ENCODE measurements at places on chromosomes 16 and 17.

DNA sequence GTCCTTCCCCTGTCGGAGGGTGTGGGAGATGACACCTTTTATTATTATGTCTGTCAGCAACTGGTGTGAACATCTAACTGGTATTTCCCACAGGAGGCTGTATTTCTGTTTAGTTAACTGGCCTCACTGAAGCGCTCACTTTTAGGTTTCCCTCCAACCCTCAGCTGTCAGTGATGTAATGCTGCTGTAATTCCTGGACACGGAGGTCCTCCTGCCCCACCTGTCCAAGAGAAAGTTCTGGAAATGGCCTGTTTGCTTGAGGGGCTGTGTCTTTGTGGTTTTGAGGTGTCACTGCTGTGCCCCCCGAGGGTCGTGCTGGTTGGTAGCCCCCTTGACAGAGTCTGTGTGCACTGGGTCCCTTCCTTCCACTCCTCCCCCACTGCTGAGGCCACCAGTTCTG is 11.5 kb downstream of the KCNJ12 start:
- DNase-seq, result no peak

DNA sequence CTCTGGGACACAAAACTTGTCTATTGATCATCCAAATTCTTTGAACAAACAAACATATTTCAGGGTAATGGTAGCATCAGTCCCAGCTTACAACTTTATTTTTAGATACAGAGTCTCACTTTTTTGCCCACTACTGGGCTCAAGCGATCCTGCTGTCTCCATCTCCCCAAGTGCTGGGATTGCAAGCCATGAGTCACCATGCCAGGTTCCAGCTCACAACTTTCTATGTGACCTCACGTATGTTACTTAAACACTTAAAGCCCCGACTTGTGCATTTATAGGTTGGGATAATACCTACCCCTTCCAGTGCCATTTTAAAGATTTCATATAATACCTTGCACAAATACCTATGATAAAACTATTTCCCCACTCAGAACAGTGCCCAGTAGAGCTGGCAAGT is 42.0 kb upstream of the KSR1 start:
- no peak for DNase-seq

DNA sequence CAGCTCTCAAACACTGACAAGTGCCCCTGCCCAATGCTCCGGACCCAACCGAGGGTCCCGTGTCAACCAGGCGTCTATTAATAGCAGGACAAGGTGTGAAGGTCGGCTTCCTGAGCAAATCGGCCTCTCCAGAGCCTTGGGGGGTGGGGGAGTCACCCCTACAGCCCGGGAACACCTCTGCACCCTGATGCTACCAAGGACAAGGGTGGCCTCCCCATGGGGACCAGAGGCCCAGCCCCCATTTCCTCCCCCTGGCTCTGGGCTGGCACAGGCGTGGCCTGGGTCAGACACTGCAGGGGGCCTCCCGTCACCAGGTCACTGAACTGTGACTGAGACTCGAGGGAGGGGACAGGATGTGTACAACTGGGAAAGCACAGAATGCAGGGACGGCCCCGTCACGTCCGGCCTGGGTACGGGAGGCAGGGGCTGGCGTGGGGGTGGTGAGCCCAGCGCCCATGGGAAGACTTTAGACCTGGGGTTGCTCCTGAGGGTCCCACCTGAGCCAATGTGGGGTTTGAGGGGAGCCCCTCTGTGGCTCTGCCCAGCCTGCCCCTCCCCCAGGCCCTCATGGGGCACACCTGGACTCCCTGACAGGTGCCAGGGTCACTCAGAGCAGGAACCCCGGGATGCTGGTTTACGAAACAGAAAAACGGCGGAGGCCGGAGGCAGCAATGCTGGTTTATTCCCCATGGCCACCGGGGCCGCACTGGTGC is 579 bp upstream of the CYBA start:
- DNase-seq, result peak; percentile 76

DNA sequence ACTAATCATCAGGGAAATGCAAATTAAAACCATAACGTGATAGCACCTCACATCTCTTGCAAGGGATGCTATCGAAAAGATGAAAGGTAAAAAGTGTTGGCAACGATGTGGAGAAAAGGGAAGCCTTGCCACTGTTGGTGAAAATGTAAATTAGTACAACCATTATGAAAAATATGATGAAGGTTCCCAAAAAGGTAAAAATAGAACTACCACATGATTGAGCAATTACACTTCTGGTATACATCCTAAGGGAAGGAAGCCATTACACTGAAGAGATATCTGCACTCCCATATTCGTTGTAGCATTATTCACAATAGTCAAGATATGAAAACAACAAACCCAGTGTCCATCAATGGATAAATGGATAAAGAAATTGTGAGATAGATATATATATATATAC is 21.5 kb downstream of the ABCA10 start:
- no peak for DNase-seq

- no peak for DNase-seq
These were observed 6.8 kb downstream of the HSBP1 start for GRCh38 chr16:83814659-83814985.

- DNase-seq, result no peak
These were observed 91.1 kb downstream of the RGS9 start for GRCh38 chr17:65228287-65228686.

- DNase-seq, result no peak
These were observed 472.4 kb downstream of the PMP22 start for GRCh38 chr17:14792746-14793145.

DNA sequence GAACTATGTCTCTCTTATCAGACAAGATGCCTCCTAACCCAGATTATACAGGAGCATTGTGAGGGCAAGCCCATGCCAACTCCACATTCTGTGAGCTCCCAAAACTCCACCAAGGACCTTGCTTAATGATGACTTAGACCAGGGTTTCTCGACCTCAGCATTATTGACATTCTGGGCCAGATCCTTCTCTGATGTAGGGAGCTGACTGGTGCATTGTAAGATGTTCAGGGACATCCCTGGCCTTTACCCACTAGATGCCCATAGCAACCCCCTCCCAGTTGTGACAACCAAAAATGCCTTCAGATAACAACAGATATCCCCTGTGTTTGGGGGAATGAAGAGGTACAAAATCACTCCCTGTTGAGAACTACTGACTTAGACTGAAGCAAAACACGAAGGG is 43.6 kb downstream of the HOXB1 start:
- no peak for DNase-seq

DNA sequence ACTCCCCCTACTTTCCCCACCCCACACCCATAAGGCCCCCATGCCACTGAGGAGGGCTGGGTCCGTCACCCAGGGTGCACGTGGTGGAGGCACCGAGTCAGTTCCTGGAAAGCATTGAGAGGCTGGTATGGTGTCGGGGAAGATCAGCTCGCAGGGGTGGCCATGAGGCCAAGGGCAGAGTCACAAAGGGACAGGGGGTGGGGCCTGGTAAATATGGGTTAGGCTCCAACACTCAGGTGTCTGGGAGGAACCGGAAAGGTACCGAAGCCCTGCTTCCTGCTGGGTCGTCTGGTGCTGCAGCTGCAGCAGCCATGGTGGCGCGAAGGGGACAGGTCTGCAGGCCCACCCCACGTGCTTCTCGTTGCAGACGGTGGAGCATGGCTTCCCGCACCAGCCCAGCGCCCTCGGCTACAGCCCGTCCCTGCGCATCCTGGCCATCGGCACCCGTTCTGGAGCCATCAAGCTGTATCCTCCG is 30.2 kb downstream of the LLGL2 start:
- no peak for DNase-seq

GRCh38 chr16:81374550-81374949 is 59.8 kb downstream of the GAN start:
- no peak for DNase-seq

GRCh38 chr17:57312242-57312641 is 55.9 kb downstream of the MSI2 start:
- no peak for DNase-seq
